ENCODE measurements at places on chromosomes 7 and 10. TPM values are rescaled to one million over a fixed set of nuclear protein-coding genes. Genes with fewer than 3 reads are reported as not detected.

DNA sequence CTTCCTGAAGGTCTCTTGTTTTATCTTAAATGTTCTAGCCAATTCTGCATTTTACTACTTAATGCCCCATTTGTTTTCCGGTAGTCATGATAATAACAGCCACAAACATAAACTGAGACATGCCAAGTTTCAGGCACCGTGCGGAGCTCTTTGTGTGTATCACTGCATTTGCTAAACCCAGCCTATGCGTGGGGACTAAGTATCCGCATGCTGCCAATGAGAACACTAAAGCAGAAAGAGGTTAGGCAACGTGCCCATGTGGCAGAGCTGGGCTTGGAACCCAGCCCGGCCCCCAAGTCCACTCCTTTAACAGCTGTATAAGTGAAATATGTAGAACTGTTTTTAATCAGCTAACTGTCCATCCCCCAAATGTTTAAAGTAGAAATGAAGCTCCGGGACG lies 54.1 kb downstream of the SLIT1 start:
- no peaks in the 10 kb centered on the region for H3K36me3 ChIP-seq
- no peak overlapping the region for H3K4me3 ChIP-seq
- H3K27me3 ChIP-seq = peaks cover 2% of the 10 kb centered on the region
- H3K4me1 ChIP-seq = no peaks in the 10 kb centered on the region

- H3K27ac ChIP-seq = no peak overlapping the region
- no peaks in the 10 kb centered on the region for H3K36me3 ChIP-seq
- DNase-seq = no peak
- H3K27me3 ChIP-seq = no peaks in the 10 kb centered on the region
Observed at GRCh38 chr7:91323626-91324158, 59.5 kb downstream of the FZD1 start.

DNA sequence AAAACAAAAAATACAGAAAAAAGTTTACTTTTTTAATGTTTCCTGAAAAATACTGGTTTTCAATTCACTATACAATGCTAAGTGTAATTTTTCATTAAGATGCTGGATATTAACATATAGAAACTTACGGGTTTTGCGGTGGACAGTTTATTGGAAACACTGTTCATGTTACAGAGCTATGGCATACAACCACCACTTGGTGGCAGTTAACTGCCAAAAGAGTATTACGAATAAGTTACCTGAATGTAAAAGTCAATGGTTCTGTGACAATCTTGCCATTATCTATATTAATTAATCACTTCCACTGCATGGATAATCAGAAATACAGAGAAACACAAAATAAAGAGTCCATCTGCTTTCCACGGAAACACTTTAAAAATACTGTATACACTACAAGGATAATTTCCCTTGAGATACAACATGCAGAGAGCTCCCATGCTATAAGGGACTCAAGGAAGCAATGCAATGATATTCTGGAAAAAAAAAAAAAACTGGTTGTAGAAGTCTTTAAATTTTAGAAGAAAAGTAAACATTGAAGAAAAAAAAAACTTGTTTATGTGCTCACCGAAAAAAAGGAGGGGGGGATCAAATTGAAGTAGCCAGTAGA lies 97.0 kb downstream of the TPK1 start:
- H3K4me3 ChIP-seq = no peak overlapping the region
- H3K4me1 ChIP-seq = no peaks in the 10 kb centered on the region
- DNase-seq = peak; percentile 4
- H3K27me3 ChIP-seq = no peaks in the 10 kb centered on the region

DNA sequence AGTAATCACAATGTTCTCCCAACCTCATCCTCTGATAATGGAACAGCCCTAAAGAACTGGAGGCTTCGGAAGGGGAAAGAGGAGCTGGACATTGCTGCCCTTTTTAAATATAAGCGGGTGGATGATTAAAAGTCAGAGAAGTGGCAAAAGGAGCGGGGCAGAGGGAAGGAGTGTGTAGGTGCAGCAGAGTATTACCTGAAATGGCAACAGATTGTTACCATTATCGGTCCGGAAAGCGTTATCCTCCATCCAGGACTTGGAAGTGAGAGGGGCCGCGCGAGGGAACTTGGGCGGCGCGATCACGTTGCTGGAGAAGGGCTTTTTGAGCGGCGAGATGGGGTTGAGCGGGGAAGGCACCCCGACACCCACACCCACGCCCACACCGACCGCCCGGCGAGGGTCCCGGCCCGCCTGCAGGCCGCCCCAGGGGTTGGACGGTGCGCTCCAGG lies 51.7 kb downstream of the CPEB3 start:
- no peaks in the 10 kb centered on the region for H3K27me3 ChIP-seq
- H3K4me3 ChIP-seq = peak overlapping the region; percentile 39
- DNase-seq = no peak
- H3K27ac ChIP-seq = peak overlapping the region; percentile 47

STAG3 gene
- 15.6 TPM for polyA plus RNA-seq

DNA sequence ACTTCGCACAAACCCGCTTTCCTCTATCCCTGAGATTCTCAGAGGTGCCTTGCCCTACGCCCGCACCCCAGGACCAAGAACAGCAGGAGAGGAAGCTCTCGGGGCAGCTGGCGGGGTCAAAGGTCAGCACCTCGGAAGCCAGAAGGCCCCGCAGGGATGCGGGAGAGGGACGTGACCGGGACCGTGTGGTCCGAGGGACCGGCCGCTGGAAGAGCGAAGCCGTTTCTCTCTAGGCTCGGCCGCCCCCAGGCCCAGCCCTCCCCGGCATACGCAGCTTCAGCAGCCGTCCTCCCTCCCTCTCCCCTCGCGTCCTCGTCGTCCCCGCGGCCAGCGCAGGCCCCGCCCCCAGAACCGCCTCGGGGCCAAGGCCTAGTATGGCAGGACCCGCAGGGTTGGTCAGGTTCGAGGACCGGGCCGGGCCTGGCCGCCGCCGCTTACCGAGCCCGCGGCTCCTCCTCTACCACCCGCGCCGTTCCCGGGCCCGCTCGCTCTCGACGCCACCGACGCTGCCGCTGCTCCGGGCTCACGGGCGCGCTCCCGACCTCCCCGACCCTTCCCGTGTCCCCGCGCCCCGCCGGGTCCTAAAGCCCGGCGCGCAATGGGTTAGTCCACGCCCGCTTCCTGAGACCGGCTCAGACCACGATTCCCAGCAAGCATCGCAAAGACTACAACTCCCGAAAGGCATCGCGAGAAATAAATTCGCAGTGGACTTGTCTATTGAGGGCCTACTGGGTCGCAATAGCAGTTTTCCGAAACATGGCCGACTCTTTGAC lies at the start of gene ARMH3:
Gene ARMH3, minus strand, starts transcription at position 527 of the 773 bp plus-strand sequence. CDS start 16,059 bp downstream, outside the sequence.
- DNase-seq = peak; percentile 96
- no peaks in the 10 kb centered on the region for H3K27me3 ChIP-seq
- peak within 1 kb of the TSS; percentile 99 for H3K4me3 ChIP-seq

DNA sequence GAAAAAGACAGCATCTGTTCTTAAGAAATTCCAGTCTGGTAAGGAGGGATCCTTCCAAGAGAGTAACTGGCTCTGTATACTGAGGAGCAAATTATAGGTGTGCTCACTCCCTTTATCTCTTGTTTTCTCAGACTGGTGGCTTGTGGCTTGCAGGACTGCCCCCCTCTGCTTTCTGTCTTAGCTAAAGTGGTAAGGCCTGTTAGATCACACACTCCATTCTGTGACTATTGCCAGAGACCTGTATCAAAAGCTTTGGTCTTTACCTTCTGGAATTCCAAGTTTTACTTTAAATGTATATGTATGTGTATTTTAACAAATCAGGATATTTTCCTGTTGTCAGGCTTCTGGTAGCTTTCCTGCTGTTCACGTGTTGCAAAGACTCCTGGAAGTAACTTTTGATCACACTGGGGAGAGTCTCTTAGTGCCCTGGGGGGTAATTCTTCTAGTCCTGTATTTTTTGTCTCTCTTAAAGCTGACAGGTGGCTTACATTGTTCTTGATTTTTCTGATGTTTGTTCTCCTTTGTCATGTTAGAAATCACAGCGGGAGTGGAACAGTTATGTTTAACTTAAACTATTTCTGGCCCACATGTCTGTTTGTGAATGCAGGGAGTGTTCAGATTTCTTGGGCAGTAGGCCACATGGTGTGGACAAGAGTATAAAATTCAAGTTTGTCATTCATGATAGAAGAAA lies 99.0 kb downstream of the PLPP4 start:
- no peaks in the 10 kb centered on the region for H3K36me3 ChIP-seq
- no peak for DNase-seq
- H3K4me1 ChIP-seq = no peaks in the 10 kb centered on the region
- H3K4me3 ChIP-seq = no peak overlapping the region
- no peaks in the 10 kb centered on the region for H3K27me3 ChIP-seq
- no peak overlapping the region for H3K27ac ChIP-seq

DNA sequence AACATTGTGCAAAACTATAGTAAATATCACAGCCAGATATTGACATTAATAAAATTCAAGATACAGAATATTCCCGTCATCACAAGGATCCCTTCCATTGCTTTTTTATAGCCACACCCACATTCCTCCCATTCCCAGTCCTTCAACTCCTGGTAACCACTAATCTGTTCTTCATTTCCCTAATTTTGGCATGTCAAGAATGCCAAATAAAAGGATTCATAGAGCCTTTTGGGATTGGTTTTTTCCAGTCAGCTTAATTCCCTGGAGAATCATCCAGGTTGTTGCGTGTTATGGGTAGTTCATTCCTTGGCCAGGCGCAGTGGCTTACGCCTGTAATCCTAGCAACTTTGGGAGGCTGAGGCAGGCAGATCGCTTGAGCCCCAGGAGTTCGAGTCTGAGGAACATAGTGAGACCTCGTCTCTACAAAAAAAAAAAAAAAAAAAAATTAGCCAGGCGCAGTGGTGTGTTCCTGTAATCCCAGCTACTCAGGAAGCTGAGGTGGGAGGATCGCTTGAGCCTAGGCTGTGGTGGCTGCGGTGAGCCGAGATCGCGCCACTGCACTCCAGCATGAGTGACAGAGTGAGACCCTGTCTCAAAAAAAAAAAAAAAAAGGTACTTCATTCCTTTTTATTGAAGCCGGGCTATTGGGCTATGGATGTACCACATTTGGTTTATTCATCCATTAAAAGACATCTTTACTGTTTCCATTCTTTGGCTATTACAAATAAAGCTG lies 2.7 kb downstream of the OGDH start:
- no peak overlapping the region for H3K4me3 ChIP-seq
- peaks cover 9% of the 10 kb centered on the region for H3K4me1 ChIP-seq
- no peak for DNase-seq
- no peak overlapping the region for H3K27ac ChIP-seq
- H3K36me3 ChIP-seq = peaks cover 3% of the 10 kb centered on the region

GRCh38 chr10:75740541-75740940 lies 309.1 kb downstream of the LRMDA start:
- DNase-seq = no peak
- no peak overlapping the region for H3K4me3 ChIP-seq
- H3K27ac ChIP-seq = no peak overlapping the region

CFAP70 gene
- polyA plus RNA-seq = 5.3 TPM

GRCh38 chr7:101125989-101126650 lies 784 bp upstream of the SERPINE1 start:
- H3K27me3 ChIP-seq = peaks cover 31% of the 10 kb centered on the region
- H3K4me1 ChIP-seq = peaks cover 29% of the 10 kb centered on the region
- H3K27ac ChIP-seq = peak overlapping the region; percentile 9
- no peaks in the 10 kb centered on the region for H3K36me3 ChIP-seq

DNA sequence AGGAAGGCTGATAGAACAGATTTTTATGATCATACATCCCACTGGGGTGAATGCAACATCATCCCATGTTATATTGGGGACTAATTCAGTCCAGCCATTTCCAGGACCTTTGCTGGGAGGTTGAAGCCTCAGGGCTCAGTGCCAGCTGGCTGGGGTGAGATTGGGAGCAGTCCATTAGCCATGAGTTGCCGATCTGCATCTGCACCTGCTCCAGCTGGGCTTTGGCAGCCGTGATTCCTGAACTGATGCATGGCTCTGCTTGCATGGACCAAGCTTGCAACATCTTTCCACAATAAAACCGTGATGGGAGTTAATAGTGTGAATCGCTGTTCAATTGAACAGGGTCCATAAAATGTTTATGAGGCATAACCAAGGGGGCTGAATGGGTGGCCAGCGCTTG lies 346.9 kb downstream of the TYW1 start:
- no peaks in the 10 kb centered on the region for H3K27me3 ChIP-seq
- no peak overlapping the region for H3K4me3 ChIP-seq
- H3K4me1 ChIP-seq = no peaks in the 10 kb centered on the region

CPXM2 gene
- 63.9 TPM for polyA plus RNA-seq

DNA sequence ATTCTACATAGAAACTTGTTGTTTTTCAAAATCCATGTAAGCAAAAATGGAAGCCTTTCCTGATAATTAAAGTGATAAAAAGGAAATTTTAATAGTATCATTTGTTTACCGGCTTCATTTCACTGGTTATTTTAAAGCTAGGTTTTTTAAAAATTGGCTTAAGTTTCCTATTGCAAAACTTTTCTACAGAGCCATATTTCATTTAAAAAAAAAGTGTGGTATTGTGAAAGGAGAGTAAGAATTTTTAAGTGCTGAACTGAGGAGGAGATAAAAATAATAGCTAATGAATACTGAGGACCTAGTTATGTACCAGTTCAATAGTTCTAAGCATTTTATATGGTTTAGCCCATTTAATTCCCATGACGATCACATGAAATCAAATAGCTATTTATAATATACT lies 172.2 kb upstream of the COL1A2 start:
- H3K36me3 ChIP-seq = no peaks in the 10 kb centered on the region
- peaks cover 6% of the 10 kb centered on the region for H3K4me1 ChIP-seq

DNA sequence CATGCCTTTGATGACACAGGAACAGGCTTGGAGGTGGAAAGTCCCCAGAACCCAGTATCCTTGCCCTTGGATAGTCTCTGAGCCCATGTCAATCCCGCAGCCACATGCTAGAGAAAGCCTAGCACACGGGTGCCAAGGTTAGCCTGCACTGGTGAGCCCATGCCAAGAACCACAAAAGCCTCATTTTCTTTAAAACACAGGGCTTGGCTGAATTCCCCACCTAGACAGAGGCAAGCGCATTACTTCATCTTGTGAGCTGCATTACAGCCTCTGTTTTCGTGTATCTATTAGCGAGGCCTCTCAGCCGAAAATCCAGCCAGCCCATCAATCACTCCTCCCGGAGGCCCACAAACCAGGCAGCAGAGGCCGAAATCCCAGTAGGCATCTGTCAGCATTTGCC lies 314.9 kb upstream of the AUTS2 start:
- no peaks in the 10 kb centered on the region for H3K36me3 ChIP-seq
- H3K4me3 ChIP-seq = no peak overlapping the region
- H3K27ac ChIP-seq = no peak overlapping the region
- no peaks in the 10 kb centered on the region for H3K27me3 ChIP-seq
- no peak for DNase-seq

- H3K4me3 ChIP-seq = no peak overlapping the region
- no peak overlapping the region for H3K27ac ChIP-seq
- H3K27me3 ChIP-seq = no peaks in the 10 kb centered on the region
- H3K36me3 ChIP-seq = no peaks in the 10 kb centered on the region
- H3K4me1 ChIP-seq = no peaks in the 10 kb centered on the region
- no peak for DNase-seq
Observed at GRCh38 chr10:47139121-47139520, 160.9 kb upstream of the GDF10 start.

GRCh38 chr10:110496553-110497437 lies 912 bp upstream of the DUSP5 start:
- peaks cover 5% of the 10 kb centered on the region for H3K27me3 ChIP-seq
- peak overlapping the region; percentile 66 for H3K4me3 ChIP-seq
- H3K27ac ChIP-seq = peak overlapping the region; percentile 80
- peaks cover 34% of the 10 kb centered on the region for H3K4me1 ChIP-seq

GRCh38 chr10:131354380-131354779 lies 42.9 kb upstream of the TCERG1L start:
- no peaks in the 10 kb centered on the region for H3K4me1 ChIP-seq
- H3K27me3 ChIP-seq = no peaks in the 10 kb centered on the region
- H3K27ac ChIP-seq = no peak overlapping the region
- no peaks in the 10 kb centered on the region for H3K36me3 ChIP-seq
- H3K4me3 ChIP-seq = no peak overlapping the region

LARP4B gene
- polyA plus RNA-seq = 54.0 TPM

All from large intestine (tissue), 12 donors.